Mucosa of gallbladder (tissue), 1 donor: ENCODE measurements at places on chromosomes 12 and 14. TPM values are rescaled to one million over a fixed set of nuclear protein-coding genes. Genes with fewer than 3 reads are reported as not detected.

DNA sequence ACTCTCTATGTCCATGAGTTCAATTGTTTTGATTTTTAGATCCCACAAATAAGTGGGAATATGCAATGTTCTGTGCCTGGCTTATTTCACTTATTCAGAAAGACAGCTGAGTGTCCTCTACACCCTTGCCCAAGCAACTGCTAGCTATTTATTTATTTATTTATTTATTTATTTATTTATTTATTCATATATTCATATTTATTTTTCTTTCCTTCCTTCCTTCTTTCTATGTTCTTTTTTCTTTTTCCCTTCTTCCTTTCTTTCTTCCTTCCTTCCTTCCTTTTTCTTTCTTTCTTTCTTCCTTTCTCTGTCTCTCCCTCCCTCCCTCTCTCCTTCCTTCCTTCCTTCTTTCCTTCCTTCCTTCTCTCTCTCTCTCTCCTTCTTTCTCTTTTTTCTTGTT is 563.4 kb downstream of the BCL11B start:
- no peak for DNase-seq

Gene MANSC1
- total RNA-seq: 66.7 TPM

GRCh38 chr12:32698285-32698684 is 19.2 kb downstream of the DNM1L start:
- DNase-seq: no peak

DNA sequence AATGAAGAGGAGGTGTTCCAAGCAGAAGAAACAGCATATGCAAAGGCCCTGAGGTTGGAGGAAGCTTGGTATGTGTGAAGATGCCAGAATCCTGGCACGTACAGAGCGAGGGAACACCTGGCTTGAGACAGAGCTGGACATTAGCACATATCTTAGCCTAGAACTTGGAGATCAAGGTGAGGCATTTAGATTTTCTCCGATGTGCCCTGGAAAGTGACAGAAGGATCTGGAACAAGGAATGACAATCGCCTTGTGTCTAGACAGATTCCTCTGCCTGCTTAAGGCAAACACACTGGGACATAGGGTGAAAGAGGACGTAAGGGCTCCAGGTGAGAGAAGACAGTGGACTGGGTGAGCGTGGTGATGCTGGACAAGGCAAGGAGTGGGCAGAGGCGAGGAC is 32.2 kb upstream of the NOS1 start:
- no peak for DNase-seq

GRCh38 chr12:7079826-7080125 is 12.5 kb downstream of the C1R start:
- DNase-seq: no peak

DNA sequence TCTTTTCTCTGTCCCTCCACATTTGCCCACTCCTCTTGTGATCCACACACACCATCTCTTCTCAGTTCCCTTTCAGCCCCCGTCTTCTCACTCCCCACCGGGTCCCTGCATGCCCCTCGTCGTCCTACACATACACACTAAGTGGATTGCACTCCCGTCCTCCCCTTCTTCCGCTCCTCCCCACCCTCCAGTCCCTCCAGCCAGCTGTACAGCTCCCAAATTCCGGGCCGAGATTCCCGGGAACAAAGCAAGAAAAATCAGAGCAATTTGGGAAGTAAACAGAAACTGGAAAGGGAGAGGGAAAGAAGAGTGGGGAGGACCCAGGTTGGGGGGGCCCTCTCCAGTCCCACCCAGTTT is 282 bp upstream of the IGFBP6 start:
- DNase-seq: no peak

DNA sequence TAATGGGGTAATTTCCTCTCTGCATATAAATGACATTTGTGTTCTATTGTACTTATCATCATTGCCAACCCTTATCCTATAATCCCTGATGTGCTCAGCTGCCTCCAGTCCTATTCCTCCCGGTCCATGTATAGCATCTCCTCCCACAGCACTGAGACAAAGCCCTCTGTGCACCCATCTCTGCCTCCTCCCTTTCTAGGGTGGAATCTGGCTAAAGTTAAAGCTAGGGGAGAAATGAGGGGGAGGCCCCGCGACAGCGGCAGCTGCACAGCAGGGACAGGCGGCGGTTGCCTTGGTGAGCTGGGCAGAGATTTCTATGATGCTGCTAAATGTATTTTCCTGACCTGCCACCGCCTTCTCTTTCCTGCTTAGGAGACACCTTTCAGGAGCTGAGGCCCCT is 12.8 kb upstream of the ZDHHC22 start:
- no peak for DNase-seq

DNA sequence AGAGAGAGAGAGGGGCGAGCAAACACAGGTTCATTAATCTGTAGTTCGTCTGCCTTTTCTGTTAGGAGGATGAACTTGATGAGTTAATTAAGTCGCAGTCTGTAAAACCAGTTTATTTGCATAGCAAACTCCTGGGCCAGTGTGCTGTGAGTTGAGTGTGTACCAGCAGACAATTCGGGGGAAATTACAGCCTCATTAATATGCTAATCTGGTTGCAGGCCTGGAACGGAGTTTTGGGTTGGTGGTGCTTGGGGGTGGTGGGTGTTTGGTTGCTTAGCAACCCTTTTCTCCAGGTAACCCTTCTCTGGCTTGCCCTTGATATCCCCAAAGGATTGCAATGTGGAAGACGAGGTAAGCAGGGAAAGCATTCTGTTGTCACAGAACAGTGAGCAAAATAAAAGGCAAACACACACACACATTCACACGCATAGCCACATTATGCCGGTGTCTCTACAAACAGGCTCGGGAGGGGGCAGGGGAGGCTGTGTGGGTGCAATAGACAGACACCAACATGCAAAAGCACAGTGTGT is 29.2 kb upstream of the LHX5 start:
- no peak for DNase-seq

GRCh38 chr12:68538726-68539614 is 71.7 kb upstream of the RAP1B start:
- DNase-seq: peak; percentile 21

- DNase-seq: no peak
Measured at GRCh38 chr14:101046071-101046470, 142.5 kb upstream of the RTL1 start.

- no peak for DNase-seq
Measured at GRCh38 chr14:104554608-104555429, 24.7 kb upstream of the C14orf180 start.

DNA sequence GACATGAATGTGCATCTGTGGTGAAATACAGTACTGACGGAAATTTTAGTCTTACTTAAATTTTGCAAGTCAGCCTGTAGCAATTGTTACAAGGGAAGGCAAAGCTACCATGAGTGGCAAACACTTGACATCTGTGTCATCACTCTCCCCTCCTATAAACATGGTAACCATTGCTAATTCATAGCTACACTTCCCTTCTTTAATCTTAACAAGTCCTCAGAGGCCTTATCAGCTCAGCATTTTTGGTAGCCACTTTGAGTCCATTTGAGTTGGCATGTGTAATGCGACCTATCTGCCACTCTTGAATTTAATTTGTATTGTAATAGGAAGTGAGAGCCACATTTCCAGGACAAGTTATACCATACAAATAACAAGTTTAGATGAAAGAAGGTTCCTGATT is 218.1 kb downstream of the RMST start:
- no peak for DNase-seq

GRCh38 chr12:18998343-18999261 is 130.9 kb upstream of the PLEKHA5 start:
- peak; percentile 32 for DNase-seq

GRCh38 chr14:27929797-27930347 is 836.7 kb upstream of the FOXG1 start:
- DNase-seq: no peak

- no peak for DNase-seq
Measured at GRCh38 chr14:94346841-94347240, 23.7 kb upstream of the SERPINA6 start.

- DNase-seq: no peak
Measured at GRCh38 chr12:27284751-27285150, 40.7 kb downstream of the STK38L start.

DNA sequence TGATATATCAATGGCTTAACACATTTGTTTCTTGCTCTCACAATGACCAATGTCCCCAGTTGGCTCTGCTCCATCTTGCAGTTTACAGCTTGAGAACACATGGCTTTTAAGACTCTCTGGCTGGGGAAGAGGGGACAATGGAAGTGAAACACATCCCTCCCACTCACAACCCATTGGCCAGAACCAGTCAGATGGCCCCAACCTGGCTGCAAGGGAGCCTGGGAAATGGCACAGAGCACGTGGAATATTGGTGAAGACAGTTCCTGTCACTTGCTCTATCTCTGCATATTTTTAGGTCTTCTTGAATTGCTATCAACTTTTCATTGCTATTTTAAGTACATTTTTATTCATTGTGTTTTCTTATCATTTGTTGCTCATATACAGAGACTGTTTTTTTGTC is 345.4 kb downstream of the MED13L start:
- DNase-seq: no peak
